ENCODE measurements at places on chromosomes 11 and 22.

GRCh38 chr11:133955945-133956421 lies 785 bp downstream of the IGSF9B start:
- DNase-seq: no peak

DNA sequence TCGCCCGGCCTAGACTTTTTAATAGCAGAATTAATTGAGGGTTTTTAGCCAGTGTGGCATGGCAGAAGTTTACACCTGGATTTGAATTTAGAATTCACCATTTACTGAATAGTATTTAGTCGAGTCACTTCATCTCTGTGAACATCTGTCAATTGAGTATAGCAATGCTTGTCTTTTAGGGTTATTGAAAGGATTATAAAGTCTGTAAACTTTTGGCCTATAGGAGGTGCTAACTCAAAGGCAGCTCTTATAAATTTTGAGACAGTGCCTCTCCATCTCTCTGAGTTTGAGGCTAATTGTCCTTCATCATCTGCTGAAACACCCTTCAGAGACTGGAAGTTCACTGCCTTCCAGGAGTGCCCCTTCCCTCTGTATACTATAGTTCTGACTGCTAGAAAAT lies 205.0 kb downstream of the NELL1 start:
- DNase-seq: no peak

GRCh38 chr11:129967996-129968395 lies 34.6 kb downstream of the PRDM10 start:
- DNase-seq: no peak

DNA sequence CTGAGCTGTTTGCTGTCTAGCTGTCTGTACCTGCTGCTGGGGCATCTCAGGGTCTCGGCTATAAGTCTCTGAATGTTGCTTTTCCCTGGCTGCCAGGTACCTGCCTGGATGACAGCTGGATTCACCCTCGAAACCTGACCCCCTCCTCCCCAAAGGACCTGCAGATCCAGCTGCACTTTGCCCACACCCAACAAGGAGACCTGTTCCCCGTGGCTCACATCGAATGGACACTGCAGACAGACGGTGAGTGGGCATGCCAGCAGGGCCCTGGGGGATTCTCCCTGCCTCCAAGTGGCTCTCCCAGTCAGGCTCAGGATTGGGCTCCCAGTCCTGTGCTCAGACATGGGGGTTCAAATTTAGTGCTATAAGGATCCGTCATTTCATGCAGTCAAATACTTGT lies 12.9 kb downstream of the IL17RA start:
- no peak for DNase-seq

DNA sequence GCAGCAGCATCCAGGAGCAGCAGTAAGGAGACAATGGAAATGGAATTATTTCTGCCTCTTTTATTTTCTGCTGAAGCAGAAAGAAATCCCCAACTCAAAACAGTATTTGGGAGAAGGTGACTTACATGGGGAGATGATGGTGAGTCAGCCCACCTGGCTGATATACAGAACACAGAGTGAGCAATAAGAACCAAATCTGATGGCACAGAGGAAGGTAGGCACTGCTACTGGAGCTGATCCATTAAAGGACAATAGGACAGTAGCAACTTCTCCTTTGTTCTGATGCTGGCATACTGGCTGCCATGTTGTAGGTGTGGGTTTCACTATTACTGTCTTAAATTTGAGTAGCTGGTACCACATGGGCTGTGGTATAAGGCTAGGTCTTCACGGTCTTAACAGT lies 45.2 kb downstream of the CLPB start:
- no peak for DNase-seq
